ENCODE measurements at places on chromosomes 11 and 22.

GRCh38 chr22:21047035-21047661 is 1.4 kb downstream of the LRRC74B start:
- DNase-seq = no peak

DNA sequence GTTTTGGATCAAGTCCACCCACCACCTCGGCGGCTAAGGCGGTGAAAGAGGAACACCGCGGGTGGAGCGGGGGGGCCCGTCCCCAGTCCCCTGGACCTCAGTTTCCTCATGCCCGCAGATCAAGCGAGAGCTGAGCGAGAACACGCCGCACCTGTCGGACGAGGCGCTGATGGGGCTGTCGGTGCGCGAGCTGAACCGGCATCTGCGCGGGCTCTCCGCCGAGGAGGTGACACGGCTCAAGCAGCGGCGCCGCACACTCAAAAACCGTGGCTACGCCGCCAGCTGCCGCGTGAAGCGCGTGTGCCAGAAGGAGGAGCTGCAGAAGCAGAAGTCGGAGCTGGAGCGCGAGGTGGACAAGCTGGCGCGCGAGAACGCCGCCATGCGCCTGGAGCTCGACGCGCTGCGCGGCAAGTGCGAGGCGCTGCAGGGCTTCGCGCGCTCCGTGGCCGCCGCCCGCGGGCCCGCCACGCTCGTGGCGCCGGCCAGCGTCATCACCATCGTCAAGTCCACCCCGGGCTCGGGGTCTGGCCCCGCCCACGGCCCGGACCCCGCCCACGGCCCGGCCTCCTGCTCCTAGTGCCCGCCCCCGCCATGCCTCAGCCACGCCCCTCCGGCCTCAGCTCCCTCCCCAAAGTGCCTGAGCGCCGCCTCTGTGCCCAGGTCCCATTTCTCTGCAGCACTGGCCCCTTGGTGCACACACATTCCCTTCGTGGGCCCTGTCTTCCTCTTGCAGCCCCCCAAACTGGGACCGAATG is 12.7 kb downstream of the MAFF start:
- DNase-seq = no peak

DNA sequence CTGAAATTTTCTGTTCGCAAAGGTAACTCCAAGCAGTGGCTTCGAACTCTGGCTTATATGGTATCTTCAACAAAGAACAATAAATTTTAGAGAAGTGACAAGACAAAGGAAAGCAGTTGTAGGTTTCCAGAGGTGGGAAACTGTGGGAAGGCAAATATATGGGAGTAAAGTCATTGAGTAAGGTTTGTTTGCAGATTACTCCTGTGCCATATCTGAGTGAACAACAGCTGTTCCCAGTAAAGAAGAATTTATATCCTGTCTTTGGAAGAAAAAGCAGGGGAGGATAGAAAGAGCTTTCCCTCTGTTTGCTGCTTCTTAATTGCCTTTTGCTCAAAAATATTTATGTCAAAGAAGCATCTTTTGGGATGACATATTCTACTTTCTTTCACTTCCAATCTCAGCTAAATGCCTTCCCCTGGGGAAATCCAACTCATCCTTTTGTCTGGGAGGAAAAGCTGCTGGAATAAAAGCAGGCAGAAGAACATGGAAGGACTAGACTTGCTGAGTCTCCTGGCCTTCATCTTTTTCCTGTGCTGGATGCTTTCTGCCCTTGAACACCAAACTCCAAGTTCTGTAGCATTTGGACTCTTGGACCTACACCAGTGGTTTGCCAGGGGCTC is 10.4 kb upstream of the RCN1 start:
- no peak for DNase-seq

DNA sequence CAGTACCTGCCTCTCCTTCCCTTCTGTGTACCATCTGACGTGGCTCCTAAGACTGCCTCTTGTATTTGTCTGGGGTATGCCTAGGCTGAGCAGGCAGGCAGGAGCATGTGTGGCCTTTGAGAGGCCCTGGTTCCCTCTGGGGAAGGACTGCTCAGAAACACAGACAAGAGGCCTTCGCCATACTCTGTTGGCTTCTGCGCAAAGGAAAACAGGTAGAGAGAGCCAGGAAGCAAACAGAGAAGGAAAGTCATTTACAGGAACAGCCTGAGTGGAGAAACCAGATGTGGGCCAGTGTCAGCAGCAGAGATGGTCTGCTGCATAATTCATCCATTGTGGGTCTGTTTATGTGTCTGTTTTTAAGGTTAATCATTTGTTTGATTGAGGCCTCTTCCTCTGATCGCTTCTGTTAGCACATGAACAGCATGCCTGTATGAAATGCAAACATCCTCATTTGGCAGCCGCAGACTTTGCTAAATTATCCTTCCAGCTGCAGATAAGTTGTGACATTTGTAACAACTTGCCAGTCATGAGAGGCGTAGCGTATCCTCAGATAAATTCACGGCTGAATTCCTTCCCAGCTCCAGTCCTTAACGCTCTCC is 119.4 kb downstream of the GALNT18 start:
- DNase-seq = no peak

- no peak for DNase-seq
Measured at GRCh38 chr22:23092217-23092955, 22.1 kb downstream of the GNAZ start.
